ENCODE measurements at places on chromosomes 7 and 10.
A peak's percentile ranks its signal among the peaks of the same experiment; 100 is the strongest.

GRCh38 chr7:102155821-102156441, 130.7 kb upstream of the SH2B2 start:
- no peak for DNase-seq

- DNase-seq = no peak
Measured at GRCh38 chr10:78354101-78354500, 320.4 kb downstream of the RPS24 start.

- DNase-seq = no peak
Measured at GRCh38 chr7:17580141-17580540, 281.7 kb downstream of the AHR start.

DNA sequence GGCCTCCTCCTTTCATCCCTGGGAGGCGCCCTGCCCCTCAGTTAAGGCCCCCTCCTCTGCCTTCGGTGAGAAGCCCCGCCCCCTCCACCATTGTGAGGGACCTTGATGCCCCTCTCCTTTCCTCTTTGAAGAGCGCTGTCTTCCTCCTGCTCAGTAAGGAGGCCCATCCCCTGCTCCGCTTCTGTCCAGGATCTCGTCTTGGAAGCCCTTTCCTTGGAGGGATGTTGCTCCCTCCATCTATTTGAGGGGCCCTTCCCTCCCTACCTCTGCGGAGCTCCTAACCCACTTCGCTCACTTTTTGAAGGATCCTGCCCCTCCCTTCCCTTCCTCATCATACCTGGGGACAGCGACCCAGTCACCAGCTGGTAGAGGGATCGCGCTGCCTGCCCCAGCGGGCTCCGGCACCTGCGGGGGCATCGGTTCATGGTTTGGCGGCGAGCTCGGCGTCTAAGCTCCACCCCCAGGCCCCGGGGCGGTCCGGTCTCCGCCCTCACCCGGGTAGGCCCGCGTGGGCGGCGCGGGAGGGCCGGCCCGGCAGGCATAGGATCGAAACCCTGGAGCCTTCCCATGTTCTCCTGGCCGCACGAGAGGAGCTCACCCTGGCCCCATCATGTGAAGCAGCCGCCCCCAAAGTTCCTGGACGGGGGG, 4.1 kb downstream of the KCNIP2 start:
- DNase-seq = peak; percentile 67

- DNase-seq = no peak
Measured at GRCh38 chr10:436013-436697, 253.3 kb downstream of the DIP2C start.

- no peak for DNase-seq
Measured at GRCh38 chr10:96276426-96276825, 5.1 kb upstream of the BLNK start.

- DNase-seq = no peak
Measured at GRCh38 chr7:107446988-107447387, 22.9 kb upstream of the GPR22 start.

DNA sequence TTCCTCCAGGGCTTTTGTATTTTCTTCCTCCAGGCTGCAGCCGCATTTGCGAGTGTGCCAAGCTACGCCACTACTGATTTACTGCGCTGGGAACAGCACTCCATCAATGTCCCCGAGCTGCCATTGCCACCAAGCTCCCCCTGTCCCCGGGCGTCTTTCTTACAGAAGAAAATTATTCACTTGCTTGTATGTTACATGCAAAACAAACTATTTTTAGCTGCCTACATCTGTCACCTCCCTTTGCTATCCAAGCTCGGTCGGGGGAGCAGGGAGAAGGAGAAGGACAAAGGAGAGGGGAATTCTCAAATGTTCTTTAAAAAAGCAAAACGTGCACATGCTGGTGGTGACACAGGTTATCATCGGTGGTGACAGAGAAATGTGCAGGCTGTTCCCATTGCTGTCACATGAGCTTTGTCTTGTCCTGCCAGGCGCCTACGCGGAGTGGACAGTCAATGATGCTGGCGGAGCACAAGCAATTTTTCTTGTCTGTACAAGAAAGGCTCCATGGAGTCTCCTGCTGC, 93.1 kb downstream of the ADARB2 start:
- no peak for DNase-seq

DNA sequence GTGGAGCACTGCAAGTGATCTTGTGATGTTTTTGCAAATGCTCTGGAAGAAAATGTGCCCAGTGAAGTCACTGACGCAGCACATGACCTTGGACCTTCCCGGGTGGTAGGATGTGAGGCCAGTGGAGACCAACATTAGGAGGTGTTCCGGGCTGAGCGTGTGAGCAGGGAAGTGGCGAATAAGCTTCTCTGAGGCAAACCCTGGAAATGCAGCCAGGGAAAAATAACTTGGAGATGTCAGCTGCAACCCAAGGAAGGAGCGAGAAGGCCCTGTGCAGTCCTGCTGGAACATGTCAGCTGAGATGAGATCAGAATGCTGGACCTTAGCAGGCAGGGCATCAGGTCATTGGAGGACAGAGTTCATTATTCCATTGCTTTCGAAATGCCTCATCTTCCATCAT, 18.6 kb upstream of the SDK1 start:
- DNase-seq = no peak

GRCh38 chr7:128103498-128104107, 72.4 kb upstream of the LRRC4 start:
- DNase-seq = no peak

DNA sequence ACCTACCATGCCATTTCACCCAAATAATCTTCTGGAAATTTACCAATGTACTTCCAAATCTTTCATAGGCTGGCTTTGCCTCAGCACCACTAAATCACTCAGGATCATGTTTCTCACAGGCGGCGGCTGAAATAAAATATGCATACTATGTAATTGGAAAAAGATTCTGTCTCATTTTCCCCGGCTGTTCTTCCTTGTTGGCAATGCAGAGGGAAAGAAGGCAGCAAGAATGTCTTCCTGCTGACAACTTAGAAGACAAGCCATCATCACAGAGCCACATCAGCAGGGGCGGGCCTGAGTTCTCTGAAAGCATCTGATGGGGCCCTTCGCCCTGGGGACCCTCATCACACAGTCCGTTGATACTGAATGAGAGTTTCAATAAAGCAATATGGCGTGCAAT, 39.2 kb upstream of the COL1A2 start:
- no peak for DNase-seq

DNA sequence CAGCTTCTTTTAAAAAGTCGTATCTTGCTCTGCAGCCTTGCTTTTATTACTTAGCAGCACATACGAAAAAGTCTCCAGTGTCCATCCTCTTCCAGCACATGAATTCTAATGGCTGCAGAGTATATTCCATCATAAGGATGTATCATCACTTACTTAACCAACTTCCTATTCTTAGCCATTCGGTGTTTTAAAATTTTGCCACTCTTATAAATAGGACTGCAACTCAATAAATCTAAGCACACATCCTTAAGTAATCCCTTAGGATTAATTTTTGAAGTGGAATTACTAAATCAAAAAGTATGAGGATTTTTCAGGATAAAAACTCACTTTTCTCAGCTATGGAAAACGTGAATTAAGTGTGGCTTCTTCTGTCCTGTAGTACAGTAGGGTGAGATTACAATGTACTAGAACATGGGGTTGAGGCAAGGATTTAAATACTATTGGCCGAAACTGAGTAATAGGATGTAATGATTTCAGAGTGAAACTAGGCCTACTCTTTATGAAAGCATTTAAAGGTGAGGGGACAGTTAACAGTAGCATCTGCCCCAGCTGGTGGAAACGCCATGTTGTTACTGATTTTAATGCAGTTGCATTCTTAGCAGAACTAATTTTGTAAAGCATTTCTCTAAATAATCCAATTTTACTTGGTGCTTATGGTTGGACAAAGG, 1035.5 kb downstream of the LRMDA start:
- no peak for DNase-seq

GRCh38 chr10:103273041-103273441, 3.9 kb upstream of the INA start:
- no peak for DNase-seq

- no peak for DNase-seq
Measured at GRCh38 chr10:110323503-110323902, 18.8 kb upstream of the SMNDC1 start.

- no peak for DNase-seq
Measured at GRCh38 chr7:154167051-154167450, 114.9 kb downstream of the DPP6 start.

GRCh38 chr7:44111761-44112160, 7.6 kb downstream of the AEBP1 start:
- DNase-seq = no peak

DNA sequence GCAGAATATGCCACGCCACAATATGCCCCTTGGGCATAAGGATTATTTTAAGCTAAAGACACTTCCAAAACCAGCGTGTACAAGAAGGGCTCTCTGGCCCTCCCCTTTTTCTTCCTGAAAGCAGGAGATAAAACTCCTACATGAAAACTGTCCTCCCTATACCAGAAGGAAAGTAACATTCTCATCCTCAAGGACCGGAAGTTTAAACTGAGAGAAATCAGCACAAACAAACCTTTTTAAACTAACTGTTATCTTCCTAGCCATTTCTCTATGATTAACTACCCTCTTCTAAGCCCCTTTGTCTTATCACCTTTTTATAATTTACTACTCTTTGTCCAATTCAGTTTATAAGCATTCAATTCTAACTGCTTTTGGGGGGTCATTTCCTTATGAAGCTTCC, 16.4 kb upstream of the RAPGEF5 start:
- no peak for DNase-seq

DNA sequence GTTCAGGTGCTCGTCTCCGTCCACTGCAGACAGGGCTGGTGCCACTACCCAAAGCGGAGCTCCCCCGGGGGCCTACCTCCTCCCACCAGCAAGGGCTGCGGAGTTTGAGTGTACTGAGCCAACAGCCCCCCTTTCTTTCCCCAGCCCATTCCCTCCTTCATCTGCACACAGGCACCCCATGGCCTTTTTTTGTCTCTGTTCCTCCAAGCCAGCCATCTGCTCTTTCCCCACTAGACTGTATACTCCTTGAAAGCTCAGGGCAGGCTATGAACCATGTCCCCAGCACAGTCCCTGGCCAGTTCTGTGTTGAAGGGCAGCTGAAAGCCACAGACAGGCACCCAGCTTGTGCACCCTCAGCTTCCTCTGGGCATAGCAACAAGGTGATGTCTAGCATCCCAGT, 99.4 kb downstream of the ZMIZ1 start:
- no peak for DNase-seq

DNA sequence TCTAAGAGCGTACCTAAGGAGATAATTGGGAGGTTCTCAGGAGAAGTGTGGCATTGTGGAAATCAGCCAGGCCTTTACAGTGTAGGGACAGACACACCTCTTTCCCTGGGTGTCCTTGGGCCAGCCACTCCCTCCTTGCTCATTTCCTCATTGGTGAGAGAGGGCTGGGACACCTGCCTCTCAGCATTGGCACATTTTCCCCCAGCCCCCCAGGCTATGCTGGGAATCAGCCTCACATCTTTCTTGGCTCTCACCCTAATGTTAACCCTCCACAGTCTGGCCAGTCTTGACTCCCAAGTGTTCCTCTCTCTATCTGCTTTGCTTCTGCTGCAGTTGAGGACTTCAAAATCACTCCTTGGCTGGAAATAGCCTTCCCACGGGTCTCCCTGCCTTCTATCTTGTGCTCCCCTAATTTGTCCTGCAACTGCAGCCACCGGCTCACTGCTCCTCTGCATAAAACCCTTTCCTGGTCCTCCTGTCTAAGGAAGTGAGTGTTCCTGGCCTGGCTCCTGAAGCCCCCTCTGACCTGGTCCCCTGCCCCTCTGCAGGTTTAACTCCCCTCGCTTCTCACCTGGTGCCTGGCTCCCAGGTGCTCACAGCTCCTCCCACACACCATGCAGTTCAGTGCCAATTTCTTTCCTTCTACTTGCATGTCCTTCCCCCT, 15.8 kb downstream of the TBXAS1 start:
- DNase-seq = no peak

- DNase-seq = no peak
Measured at GRCh38 chr7:67341153-67341768, 344.6 kb downstream of the TYW1 start.

GRCh38 chr7:106419455-106420182, 134.8 kb upstream of the NAMPT start:
- no peak for DNase-seq

GRCh38 chr7:153382641-153383101, 623.1 kb downstream of the ACTR3B start:
- no peak for DNase-seq

DNA sequence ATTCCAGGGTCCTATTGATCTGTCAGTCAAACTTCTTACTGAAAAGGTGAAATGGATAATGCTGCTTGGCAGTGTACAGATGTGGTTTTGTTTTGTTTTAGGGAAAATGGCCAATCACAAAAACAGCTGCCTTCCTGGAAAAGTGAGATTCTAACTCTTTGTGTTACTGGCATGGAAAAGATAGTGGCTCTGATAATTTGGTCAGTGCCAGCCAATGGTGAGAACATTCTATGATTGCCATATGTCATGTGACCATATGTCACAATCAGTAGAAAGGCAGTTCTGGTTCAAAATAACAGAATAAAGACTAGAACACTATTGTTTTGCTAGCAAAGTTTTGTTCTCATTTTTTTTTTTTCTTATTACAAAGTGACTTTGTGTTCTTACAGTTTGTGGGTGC, 139.2 kb upstream of the CCDC6 start:
- no peak for DNase-seq

GRCh38 chr7:30046127-30046770, 18.0 kb downstream of the PLEKHA8 start:
- no peak for DNase-seq

DNA sequence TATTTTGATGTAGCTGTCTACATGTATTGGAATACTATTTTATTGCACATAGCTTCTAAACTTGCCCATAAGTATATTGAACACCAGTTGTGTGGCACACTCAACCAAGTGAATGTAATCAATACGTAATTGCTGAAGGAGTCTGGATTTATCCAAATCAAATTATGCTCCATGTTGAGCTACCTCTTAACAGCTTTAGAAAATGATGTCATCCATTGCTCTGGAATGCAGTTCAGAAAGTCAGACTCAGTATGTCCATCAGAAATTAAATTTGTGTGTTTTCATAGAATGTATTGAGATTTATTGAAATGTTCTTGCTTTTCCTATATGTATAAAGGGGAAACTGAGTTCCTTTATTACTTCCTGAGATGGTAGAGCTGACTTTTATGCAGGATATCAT, 25.0 kb upstream of the CCAR1 start:
- no peak for DNase-seq

GRCh38 chr10:59047180-59047579, 129.3 kb upstream of the PHYHIPL start:
- DNase-seq = no peak

DNA sequence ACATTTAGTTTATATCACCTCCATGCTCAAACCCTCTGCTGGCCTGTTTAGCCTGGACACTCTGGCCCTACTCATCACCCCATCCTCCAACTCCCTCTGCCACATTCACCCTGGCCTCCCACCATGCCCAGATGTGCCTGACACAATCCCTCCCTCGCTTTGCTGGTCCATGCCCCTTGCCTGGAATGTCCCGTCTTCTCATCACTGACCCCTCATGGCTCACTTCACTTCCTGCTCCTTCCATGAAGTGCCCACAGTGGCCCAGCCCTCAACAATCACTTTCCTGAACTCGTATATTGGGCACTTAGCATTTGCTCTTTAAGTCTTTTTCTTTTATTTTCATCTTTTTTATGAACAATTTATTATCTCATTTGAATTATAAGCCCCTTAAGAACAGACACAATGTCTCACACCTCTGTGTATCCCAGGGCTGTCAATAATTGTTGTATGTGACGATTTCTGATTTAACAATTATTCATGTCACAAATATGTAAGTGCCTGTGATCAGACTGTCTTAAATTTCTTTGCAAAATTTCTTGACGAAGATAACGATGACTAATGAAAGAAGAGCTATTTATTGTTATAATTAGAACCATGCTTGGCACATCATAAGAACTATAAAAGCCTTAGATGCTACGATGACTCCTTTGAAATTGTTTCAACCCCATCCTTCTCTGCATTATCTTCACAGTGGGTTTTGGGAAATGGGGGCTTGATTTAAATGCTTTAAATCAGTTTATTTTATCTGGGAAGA, 209.9 kb upstream of the YAE1 start:
- no peak for DNase-seq
